SW 1271 (cell line): ENCODE measurements at places on chromosomes 11 and 22.

DNA sequence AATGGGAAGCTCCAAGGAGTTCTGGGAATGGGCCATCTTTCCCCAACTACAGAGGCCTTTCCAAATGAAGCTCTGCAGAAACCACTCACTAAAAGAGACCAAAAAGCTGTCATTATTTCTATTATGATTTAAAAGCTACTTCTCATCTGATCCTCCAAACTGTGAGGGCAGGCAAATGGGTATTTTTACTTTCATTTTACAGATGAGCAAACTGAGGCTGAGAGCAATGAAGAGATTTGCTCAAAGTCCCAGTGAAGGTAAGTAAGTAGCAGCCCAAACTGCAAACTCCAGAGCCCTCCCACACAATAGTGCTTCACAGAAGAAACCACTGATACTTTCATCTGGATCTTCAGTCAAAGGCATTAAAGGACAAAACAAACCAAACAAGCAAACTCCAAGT, 1.4 kb downstream of the RSPH14 start:
- DNase-seq: no peak

DNA sequence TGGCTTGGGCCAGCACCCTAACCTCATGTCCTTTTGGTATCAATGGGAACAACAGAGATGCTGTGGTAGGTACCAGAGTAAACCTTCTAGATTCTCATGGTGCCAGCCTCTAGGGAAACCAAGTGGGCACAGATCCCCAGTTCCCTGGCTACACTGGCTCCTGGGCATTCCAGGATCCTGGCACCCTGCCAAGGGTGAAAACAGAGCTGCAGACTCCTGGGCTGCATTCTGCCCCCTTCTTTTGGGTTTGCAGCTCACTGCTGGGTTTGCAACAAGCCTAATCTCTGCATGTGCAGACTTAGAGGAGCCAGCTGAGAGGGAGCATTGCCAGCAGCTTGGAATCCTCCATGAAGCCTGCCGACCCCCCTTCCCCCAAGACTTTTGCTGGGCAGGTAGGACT, 30.6 kb downstream of the PRDM11 start:
- DNase-seq: no peak

DNA sequence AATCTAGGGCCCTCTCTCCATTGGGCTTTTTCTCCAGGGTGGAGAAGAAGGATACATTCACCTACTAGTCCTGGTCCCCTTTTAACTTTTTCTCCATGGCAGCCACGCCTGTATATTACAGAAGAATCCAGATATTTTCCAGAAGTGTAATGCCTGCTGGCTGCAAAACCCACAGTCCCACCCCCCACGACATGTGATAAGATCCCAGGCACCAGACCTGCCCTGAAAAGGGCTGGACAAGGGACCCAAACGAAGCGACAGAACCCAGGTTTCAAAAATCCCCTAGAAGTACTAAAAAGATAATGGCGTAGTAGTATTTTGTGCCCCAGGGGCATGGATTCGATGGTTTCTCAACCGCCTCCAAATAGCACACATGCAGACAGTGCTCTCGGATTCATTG, 2.8 kb downstream of the WT1 start:
- no peak for DNase-seq

- DNase-seq: no peak
These were observed 456.9 kb downstream of the BRD1 start for GRCh38 chr22:49370627-49371301.

DNA sequence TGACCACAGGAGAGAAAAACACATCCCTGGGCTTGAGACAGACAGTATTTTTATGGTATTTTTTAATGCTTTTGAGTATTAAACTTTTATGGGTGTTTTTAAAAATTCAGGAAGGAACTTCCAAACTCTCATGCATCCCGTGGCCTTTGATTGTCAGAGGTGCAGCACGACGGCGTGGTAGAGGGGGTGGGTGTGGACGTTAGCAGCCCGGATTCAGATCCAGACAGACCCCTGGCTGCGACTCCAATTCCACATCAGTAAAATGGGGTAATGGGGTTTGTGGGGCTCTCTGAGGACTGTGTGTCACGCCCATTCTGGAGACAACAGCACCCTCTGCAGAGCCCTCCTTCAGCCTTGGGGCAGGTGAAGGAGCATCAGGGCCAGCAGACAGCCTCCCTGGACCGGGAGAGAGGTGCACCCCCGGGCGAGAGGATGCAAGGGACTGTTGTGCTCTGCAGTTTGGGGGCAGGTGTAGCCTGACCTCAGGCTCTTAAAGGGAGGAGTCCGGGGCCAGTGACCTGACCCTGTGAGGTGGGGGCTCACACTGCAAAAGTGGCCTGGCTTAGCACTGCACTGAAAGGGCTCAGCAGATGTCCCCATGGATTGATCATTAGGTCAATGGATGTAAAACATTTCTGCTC, 1024.3 kb downstream of the TBC1D22A start:
- no peak for DNase-seq

- no peak for DNase-seq
These were observed 10.4 kb downstream of the CHRDL2 start for GRCh38 chr11:74720596-74721478.

GRCh38 chr11:32987851-32988250, 27.8 kb upstream of the DEPDC7 start:
- DNase-seq: no peak

DNA sequence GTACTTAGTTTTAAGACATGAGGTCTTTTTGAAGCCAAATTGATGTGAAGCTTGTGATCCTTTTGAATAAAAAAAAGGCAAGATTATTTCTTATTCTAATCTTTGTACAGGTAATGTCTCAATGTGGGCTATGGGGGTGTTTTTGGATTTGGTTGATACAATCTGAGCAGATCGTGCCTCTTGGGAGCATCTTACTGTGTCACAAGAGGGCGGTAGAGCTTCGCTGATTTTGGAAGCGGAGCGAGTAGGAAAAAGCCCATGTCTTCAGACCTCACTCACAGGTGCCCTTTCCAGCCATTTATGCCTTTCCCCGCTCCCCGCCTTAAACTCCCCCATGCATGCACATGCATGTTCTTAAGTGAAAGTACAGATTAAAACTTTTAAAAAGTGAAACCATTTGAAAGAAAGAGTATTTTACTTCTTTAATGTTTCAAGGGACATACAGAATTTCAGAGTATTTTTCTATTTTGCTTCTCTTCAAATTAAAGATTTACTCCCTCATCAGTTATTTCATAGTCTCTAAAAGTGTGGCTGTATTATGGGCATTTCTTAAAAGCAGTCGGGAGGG, 18.8 kb downstream of the DDX25 start:
- DNase-seq: peak; percentile 66

GRCh38 chr22:46777609-46777970, 15.1 kb downstream of the TBC1D22A start:
- DNase-seq: no peak

DNA sequence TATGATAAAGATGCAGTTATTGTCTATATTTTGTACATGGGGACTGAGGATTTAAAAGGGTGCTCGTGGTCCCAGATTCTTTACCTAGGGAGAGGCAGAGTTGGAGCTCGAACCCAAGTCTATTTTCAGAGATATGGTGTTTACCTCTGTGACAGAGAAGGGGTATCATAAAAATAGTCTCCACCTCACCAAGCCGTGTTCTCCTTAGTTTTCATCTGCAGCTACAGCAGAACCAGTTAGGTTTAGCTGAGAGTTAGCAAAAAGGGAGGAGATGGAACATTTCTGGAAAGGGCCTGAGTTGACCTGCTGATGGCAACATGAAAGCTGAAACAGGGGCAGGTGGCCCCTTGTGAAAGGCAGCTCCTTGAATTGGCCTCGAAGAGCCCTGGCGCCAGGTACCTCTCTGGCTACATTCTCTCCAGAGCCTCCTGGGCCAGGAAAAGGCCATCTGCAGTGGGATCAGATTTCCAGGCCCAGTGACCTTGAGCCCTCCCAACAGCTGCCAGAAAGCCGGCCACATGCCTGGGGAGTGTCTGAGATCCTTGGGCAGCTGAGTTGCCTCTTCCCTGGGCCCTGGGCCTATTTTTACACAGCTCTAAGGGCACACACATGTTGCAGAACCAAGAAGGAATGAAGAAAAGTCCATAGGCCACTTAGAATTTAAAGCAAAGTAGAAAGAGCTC, 136.6 kb downstream of the NAV2 start:
- no peak for DNase-seq

DNA sequence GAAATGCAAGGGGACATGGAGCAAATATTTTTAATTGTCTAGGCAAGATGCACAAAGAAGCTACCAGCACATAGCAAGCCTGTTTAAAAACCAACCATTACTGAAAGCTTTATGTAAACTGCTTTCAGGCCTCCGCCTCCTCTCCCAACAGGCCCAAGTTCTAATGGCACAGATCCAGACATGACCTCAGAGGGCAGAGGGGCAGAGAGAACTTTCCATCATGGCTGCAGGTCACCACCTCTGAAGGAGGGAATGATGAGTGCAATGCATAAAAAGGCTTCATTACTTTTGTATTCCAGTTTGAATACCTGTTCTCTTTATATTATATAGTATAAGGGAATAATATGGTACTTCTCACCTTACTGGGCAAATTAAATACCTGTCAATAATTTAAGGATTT, 15.2 kb downstream of the DDX17 start:
- DNase-seq: no peak

DNA sequence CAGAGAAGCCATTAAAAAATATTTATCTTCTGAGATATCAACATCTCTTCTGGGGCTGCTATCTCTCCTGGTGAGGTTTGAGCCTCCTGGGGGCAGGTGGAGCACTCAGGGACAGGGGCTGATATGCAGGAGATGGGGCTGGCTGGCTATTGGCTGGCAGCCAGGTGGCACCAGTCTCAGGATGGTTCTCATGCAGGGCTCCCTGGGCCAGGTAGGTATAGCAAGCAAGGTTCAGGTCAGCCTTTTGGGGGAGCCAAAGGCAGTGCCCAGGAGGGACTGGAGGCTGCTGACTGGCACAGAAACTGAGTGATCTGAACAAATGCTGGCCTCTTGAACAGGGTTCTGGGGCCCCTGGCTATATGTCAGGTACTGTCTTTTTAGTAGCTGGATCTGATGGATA, 29.7 kb upstream of the EMSY start:
- DNase-seq: no peak

- DNase-seq: no peak
These were observed 413.2 kb downstream of the MIAT start for GRCh38 chr22:27070594-27070993.

- DNase-seq: no peak
These were observed 14.9 kb downstream of the BRSK2 start for GRCh38 chr11:1404461-1405185.

GRCh38 chr11:6319001-6319703, 1.1 kb downstream of the CAVIN3 start:
- no peak for DNase-seq

GRCh38 chr11:72327606-72328005, 83.6 kb upstream of the PHOX2A start:
- DNase-seq: no peak

- DNase-seq: no peak
These were observed 48.8 kb downstream of the NAT10 start for GRCh38 chr11:34154059-34154875.

- no peak for DNase-seq
These were observed 12.9 kb upstream of the GNB1L start for GRCh38 chr22:19867617-19868016.

DNA sequence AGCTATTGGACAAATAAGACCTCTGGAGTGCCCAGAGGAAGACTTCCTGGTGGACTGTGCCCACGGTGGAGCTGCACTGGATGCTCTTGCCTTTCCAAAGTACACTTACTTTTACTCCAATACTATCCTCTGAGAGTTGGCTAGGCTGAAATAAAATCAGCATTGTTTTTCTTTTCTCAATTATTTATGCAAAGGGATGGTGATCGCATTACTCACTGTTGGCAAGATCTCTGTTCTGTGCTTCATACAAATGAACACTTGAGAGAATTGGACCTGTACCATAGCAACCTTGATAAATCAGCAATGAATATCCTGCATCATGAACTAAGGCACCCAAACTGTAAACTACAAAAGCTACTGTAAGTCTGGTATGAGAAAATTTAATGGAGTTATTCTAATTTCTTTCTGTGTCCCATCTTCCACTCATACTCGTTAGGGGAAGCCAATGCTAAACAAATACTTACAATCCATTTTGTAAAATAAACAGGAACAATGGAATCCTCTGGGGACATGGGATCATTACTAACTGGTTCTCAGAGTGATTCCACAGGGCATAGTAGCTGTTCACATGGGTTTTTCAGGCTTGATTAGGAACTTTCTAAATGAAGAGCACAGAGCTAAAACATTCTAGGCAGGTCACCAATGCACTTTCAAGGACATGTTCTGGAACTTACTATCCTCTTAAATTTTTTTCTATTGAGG, 26.3 kb downstream of the NLRP14 start:
- DNase-seq: no peak

DNA sequence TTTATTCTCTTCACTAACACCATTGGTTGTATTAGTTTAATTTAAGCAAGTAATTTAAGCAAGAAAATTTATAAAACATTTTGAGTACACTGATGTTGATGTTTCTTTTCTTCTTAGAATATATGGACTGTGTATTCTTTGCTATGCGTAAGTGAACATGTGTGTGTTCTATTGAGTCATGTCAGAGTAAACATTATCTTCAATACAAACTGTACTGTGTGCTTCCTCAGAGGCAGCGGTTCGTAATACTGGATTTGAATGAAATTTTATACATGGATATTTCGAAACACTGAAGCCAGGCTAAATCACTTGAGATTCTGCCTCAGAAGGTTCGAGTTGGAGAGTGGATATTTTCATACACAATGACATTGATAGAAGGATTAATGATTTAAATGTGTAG, 452.6 kb downstream of the LUZP2 start:
- DNase-seq: no peak

DNA sequence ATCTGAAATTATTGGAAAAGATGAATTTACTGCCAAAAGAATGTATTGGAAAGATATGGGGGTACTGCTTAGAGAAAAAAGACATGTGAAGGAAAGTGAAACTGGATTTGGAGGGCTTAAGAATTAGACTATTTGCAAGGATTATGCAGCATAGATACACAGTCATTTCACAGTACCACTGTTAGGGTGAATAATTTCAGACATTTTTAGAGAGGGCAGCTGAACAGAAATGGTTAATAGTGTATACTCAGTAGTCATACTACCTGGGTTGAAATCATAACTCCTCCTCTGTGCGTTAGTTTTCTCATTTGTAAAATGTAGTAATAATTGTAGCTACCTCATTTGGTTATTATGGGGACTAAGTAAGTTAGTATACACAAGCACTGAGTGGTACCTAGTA, 33.0 kb downstream of the GAS2 start:
- no peak for DNase-seq

- no peak for DNase-seq
These were observed 1.9 kb upstream of the CYB5R3 start for GRCh38 chr22:42651134-42651533.

DNA sequence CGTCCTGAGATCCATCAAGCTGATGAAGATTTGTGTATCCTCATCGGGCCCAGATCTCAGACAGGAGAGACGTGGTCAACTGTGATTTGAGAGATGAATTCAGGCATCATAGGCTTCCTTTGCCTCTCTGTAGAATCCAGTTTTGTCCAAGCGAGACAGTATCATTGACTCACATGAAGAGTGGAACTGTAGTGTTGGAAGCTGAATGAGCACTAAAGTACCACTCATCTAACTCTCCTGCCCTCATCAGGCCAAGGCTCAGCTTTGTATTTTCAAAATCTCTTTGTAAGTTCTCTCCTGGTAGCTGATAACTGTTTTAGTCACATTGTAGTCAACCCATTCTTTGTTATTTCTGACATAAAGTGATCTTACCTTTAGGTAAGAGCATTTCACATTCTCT, 85.1 kb downstream of the KIRREL3 start:
- no peak for DNase-seq
